ENCODE measurements at places on chromosomes 5 and 9. TPM values are rescaled to one million over a fixed set of nuclear protein-coding genes. Genes with fewer than 3 reads are reported as not detected.

DNA sequence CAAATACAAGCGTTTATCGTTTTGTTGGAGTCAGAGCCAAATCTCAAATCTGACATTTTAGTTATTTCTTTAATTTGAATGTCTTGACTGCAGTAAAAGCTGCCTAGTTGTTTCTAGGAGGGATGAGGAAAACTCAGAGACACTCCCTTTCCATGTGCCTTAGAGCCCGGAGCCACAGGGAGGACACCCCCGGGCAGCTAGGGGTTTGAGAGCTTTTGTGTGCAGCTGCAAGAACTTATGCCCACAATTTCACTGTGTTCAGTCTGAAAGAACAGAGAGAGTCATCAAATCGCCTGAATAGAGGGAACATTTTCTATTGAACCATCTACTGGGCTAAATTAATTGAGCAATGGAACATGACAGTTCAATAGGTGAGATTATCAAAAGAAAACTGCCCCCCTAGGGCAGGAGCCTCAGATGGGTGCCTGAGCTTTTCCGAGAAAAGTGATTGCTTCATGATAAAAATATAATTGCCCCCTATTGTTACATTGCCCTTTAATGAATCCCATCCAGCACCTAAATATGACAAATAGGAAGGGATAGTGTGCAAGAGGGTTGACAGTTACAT, 709.3 kb upstream of the RGMB start:
- H3K4me1 ChIP-seq, result no peaks in the 10 kb centered on the region
- no peak for DNase-seq
- H3K27ac ChIP-seq, result no peak overlapping the region

Gene ZNF300
- 1.8 TPM for total RNA-seq

Gene PCDHB3
- total RNA-seq, result not detected

- H3K4me1 ChIP-seq, result no peaks in the 10 kb centered on the region
- H3K36me3 ChIP-seq, result no peaks in the 10 kb centered on the region
- H3K27ac ChIP-seq, result no peak overlapping the region
- H3K27me3 ChIP-seq, result no peaks in the 10 kb centered on the region
- DNase-seq, result peak; percentile 56
These were observed 95.7 kb downstream of the KCNT1 start for GRCh38 chr9:135797507-135798262.

Gene BARHL1
- not detected for total RNA-seq

Measured in Caco-2 (cell line).